ENCODE measurements at places on chromosomes 2 and 18.

GRCh38 chr18:50737127-50737526, 82.7 kb downstream of the MRO start:
- no peak for DNase-seq

- DNase-seq = no peak
These were observed 457.8 kb downstream of the EIPR1 start for GRCh38 chr2:2919574-2920365.

DNA sequence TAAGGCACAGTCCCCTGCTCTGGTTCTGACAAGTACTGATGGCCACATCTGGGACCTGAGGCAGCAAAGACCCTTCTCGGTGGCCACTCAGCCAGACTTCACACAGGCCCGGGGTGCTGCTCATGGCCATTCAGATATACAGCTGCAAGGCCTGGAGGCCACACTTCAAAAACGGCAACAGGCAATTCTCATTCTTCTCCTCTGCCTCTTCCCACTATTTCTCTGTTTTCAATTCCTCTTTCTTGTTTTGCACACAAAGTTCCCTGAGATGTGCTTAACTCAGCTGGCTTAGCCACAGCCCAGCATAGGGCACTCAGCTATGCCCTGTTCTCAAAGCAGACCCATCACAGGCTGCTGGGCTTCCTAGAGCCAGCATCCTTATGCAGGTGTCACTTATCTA, 29.9 kb downstream of the PTPN18 start:
- DNase-seq = no peak

DNA sequence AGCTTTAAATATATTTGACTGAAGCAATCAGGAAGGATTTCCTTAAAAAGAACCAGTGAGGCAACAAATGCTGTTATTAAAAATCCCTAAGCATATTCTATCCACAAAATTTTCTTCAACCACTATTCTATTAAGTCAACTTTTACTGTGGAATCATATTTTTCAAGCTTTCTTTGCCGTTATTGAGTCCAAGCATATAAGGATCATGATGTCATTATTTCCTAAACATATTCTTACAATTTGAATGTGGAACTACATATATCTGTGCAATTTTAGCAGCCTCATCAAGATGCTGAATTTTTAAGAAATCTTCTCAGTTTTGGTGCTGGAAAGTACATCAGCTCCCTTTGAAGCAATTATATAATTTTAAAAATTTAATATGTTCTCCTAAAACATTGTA, 5.6 kb downstream of the IFIH1 start:
- no peak for DNase-seq

DNA sequence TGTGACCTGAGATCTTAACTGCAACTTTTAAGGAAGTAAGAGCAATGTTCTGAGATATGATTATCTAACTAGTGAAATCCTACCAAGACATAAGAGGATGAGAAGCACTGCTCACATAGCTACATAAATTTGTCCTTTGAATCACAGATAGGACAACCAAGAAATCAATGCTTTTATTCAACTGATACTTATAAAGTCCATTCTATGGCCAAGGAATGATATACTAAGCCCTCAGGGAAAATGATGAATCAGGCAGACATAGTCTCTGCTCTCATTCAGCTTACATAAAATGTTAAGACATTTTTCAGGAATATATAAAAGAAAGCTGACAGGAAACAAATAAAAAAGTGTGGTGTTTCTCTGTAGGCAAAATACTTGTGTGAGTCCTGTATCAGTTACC, 39.1 kb downstream of the PGAP1 start:
- no peak for DNase-seq

Data from NCI-H510A treated with DMSO at 0.1 percent for 48 hours (cell line).